ENCODE measurements at places on chromosomes 5 and 9.

- no peak for DNase-seq
Measured at GRCh38 chr5:11239261-11240015, 478.4 kb upstream of the DAP start.

- no peak for DNase-seq
Measured at GRCh38 chr5:99088309-99088708, 159.5 kb upstream of the CHD1 start.

GRCh38 chr9:15374825-15375224, 47.9 kb upstream of the SNAPC3 start:
- no peak for DNase-seq

DNA sequence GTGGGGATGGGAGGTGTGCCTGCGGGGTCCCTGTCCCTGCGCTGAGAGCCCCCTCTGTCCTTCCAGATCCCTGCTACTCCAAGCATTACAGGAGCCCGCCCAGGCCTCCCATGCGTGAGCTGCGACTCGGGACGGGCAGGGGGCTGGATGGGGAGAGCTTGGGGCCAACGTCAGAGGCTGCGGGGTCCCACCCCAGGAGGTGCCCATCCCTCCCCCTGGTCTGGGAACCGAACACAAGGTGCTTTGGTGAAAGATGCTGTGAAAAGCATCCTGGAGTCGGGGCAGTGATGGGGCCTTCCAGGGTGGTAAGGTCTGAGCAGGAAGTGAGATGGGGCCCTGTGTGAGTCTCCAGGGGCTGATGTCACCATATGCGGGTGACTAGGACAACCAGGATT, 2.7 kb downstream of the LCN9 start:
- no peak for DNase-seq

- DNase-seq, result no peak
Measured at GRCh38 chr9:127263664-127264063, 910 bp upstream of the GARNL3 start.

- DNase-seq, result no peak
Measured at GRCh38 chr9:34252016-34252415, 73.2 kb downstream of the UBAP1 start.

Measured in stimulated activated CD4-positive, alpha-beta T cell treated with anti-CD3 and anti-CD28 coated beads, Interleukin-15, amount 100 ng/mL, for 1 hour (primary cell).